GM04503 (cell line): ENCODE measurements at places on chromosomes 6 and 20.

GRCh38 chr6:68211242-68211795 lies 423.8 kb upstream of the ADGRB3 start:
- no peak for DNase-seq

GRCh38 chr20:59645271-59645670 lies 40.9 kb downstream of the PHACTR3 start:
- DNase-seq: no peak

DNA sequence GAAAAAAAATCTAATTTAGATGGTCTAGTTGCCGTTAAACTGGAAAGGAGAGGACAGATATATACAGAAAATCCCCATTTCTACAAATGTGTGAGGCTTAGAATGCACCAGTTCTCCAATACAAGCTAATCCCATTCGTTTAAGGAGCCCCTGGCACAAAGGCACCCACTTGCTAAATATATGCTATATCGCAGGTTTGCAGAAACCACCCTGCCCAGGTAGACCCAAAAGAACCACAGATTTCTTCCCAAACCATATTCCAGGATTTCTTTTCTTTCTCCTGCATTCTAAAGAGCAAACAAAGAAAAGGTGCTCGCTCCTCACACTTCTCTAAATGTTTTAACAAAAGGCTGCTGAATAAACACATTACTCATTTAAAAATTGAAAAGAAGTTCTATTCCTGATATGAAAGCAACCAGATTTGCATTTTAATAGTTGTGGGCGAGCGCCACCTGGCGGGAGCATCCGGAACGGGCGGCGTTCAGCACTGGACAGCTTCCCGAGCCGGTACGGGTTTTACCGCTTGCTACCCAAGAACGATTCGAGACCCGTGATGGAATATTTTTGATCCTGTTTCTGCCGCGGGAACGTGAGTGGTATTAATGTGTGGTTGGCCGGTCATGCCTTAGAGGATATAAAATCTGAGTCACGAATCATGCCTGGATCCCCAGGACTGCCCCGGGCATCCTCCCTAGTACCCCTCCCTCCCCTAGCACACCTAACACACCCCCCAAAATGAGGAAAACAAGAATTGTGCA lies 2.1 kb downstream of the PTPRT start:
- no peak for DNase-seq

GRCh38 chr6:14596410-14596809 lies 478.8 kb downstream of the CD83 start:
- DNase-seq: no peak

DNA sequence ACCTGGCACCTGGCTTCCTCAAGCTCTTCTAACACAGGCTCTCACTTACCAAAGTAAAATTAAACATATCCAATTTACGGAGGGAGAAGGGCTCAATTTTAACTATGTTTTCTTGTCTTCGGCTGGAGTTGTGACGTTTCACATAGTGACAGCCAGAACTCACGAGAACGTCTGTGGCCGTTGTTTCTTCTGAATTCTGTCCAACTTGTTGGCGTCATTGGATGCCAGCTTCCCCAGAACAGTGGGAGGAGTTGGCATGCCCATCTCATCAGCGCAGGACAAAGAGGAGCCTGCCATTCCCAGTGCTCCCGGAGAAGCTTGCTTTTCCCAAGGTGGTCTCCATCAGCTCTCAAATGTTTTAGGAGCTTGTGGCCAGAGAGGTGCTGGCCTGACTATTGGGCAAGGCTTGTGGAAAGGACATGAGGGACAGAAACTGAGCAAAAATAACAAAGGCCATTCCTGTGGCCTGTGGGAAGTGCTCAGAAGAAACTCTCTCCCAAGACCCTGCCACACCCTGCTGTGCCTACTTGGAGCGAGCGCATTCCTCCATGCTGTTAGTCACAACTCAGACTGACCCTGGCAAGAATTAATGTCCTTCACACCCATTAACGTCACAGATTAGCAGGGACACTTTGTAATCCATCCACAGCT lies 265.4 kb upstream of the CDH4 start:
- no peak for DNase-seq

- no peak for DNase-seq
These were observed 2.3 kb downstream of the BMP6 start for GRCh38 chr6:7727946-7728854.

GRCh38 chr6:77425216-77425615 lies 38.1 kb downstream of the HTR1B start:
- no peak for DNase-seq

DNA sequence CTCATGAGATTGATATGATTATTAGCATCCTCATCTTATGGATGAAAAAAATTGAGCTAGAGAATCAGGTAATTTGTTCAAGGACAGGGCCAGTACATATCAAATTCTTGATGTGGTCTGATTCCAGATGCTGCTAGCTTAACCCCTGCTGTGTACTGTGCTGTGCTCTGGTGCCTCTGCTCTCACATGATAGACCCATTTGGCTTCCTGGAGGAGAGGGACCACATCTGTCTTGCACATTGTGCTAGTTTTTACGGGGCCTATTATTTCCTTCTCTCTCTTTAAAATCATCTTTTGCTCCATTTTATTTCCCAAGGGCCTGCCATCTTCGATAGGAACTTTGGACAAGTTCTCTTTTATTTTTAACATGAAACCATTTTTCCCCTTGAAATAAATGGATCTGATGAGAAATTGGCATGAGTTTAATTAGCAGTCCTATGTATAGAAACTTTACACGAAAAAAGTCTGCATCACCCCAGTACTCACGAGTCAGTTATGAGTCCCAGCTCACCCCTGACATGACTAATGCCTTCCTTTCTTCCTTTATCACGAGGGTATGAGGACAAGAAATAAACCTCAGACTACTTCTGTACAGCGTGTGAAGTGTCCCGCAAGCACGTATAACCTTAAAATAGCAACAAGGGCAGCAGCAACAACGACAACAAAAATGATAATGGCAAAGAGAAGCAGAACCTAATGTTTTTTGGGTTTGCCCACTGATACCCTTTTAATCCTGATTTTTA lies 26.5 kb downstream of the CD109 start:
- peak; percentile 86 for DNase-seq

DNA sequence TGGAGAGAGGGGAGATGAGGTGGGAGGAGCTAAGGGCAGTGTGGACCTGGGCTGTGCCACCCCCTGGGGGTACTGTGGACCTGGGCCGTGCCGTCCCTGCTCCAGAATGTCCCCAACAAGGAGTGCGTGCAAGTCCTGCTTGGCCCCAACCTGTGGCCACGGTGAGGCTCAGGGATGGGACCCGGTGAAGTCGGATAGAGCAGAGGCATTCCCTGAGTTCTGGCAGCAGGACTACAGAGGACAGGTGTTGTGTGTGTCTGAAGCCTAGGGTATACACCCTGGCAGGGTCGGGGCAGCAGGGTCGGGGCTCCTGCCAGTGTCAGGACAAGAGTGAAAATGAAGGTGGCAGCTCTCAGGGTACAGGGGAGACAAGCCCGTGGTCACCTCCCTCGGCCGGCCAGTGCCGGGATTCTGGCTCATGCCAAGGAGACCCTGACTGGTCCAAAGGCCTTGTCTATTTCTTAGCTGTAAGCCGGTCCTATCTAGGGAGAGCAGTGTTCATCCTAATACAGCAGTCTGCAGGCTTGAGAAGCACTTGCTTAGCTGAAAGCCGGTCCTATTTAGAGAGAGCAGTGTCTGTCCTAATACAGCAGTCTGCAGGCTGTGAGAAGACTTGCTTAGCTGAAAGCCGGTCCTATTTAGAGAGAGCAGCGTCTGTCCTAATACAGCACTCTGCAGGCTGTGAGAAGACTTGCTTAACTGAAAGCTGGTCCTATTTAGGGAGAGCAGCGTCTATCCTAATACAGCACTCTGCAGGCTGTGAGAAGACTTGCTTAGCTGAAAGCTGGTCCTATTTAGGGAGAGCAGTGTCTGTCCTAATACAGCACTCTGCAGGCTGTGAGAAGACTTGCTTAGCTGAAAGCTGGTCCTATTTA lies 95.9 kb downstream of the SMOC2 start:
- no peak for DNase-seq

- DNase-seq: no peak
These were observed 2.1 kb upstream of the TMEM151B start for GRCh38 chr6:44268095-44268628.

- DNase-seq: no peak
These were observed 861.3 kb downstream of the QKI start for GRCh38 chr6:164275773-164276172.

DNA sequence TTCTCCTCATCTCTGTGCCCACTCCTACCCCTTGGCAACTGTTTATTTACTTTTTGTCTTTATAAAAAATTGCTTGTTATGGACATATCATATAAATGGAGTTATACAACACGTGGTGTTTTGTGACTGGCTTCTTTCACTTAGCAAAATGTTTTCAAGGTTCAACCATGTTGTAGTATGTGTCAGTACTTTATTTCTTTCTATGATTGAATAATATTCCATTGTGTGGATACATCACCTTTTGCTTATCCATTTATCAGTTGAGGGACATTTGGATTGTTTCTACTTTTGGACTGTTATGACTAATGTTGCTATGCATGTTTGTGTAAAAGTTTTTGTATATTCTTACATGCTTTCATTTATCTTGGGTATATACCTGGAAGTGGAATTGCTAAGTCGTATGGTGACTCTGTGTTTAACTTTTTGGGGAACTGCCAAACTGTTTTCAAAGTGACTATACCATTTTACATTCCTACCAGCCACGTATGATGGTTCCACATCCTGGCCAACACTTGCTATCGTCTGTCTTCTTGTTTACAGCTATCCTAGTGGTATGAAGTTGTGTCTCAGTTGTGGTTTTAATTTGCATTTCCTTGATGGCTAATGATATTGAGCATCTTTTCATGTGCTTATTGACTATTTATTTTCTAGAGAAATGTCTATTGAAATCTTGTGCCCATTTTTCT lies 84.4 kb downstream of the SLX4IP start:
- DNase-seq: no peak

GRCh38 chr6:143747347-143747842 lies 69.6 kb downstream of the PHACTR2 start:
- DNase-seq: no peak

DNA sequence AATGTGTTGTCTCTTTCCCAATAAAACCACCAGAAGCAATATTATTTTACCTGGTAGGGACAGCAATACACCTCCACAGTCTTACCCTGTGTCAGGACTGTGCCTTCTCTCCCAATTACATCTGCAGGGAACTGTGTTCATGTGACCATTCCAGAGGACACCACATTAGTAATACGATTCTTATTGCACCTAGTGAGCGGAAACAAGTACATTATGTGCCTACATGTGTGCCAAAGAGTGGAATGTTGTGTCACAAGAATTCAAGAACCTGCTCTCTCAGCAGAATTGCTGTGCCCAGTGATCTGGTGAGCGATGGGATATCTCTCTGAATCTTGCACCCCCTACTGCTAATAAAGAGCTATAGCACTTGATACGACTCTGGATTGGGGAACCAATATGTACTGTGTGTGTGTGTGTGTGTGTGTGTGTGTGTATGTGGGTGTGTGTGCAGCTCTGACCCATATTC lies 57.4 kb upstream of the FOXC1 start:
- no peak for DNase-seq

GRCh38 chr6:88513471-88513870 lies 347.3 kb upstream of the CNR1 start:
- DNase-seq: no peak

GRCh38 chr6:85747666-85748065 lies 105.0 kb upstream of the SYNCRIP start:
- peak; percentile 2 for DNase-seq
